SW480 (cell line): ENCODE measurements at places on chromosomes 11 and 22.
A peak's percentile ranks its signal among the peaks of the same experiment; 100 is the strongest.

GRCh38 chr11:117295438-117296137 is 4.4 kb downstream of the BACE1-AS start:
- DNase-seq, result no peak

- no peak for DNase-seq
Measured at GRCh38 chr11:126834573-126834972, 166.0 kb downstream of the KIRREL3 start.

DNA sequence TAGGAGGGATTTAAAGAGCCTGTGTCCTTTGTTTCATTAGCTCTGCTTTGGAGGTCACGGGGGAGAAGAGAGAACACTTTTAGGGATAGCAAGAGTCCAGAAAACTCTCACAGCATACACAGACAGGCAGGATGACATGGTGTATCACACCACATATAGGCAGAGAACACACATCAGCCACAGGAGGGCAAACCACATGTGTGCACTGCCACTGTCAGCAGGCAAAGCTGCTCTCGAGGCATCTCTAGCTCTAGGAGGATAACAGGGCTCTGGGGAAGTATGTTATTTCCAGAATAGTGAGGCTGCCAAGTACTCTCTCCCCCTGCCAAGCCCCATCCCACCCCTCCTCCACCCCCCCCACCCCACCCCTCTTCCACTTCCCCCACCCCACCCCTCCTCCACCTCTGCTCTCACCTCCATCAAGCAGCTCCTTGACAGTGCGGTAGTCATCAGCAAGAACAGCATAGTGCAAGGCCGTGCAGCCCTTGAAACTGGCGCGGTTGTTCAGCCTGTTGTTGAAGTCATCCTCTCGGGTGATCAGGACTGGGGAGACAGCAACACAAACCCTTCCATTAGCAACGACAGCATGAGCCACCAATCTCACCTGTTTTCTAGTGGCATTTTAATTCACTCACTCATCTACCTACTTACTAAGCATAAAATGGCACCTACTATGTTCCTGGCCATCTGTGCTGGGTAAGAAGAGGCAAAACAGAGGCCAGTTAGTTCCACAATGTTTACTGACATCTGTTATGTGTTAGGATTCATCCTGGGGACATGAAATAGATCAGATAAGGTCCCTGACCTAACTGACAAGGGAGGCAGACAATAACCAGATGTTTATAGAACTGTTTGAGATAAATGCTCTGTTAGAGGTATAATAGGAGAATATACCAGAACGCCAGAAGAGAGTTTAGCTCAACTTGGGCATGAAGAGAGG is 75.6 kb downstream of the CLPB start:
- no peak for DNase-seq

GRCh38 chr11:127018683-127019279 is 18.2 kb upstream of the KIRREL3 start:
- no peak for DNase-seq

DNA sequence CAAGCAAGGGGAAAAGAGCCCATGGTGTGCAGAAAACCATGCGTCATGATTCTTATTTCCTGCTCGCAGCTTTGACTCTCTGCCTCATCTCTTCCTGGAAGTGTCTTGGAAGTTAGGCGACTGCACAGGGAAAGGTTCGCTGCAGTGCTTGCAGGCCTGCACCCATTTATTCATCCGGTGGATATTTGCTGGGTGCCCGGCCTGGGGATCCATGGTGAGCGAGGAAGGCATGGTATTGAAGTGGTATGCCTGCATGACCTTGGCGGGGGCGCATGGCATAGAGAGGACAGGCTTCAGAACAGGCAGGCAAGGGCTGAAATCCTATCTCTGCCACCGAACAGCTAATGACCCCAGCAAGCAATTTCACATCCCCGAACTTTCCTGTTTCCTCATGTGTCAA is 40.6 kb downstream of the FAM83F start:
- no peak for DNase-seq

DNA sequence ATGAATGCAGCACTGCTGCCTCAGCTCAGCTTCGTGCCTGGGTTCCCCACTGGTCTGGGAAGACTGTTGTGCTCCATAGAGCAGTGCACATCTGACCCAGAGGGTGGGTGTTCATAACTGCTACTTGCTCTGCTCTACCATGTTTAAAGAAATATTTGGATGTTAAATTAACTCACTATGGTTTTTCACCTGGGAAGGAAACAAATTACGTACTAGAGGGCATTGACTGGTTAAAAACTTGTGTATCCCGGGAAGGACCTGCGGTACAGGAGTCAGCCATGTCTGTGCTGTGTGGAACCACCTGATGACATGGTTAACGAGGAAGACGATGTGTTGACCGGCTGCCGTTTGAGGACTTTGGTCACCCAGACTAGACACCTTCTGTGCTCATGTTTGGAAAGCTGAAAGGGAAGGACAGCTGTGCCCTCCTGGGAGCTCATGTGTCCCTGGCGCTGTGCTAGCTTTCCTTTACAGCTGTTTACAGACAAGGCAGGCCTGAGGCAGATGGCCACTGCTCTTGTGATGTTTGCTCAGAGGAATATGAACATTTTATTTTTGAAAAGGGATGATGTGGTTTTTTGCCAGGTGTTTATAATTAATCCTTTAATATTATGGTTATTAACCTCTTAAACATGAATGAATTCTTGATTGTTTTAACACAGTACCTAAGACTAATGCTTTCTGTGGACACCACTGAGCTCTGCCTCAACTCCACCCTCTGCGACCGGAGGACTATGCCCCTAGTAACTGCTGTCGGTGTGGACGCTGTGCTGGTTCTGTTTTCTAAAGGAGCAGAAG is 14.3 kb upstream of the AIFM3 start:
- DNase-seq, result no peak

DNA sequence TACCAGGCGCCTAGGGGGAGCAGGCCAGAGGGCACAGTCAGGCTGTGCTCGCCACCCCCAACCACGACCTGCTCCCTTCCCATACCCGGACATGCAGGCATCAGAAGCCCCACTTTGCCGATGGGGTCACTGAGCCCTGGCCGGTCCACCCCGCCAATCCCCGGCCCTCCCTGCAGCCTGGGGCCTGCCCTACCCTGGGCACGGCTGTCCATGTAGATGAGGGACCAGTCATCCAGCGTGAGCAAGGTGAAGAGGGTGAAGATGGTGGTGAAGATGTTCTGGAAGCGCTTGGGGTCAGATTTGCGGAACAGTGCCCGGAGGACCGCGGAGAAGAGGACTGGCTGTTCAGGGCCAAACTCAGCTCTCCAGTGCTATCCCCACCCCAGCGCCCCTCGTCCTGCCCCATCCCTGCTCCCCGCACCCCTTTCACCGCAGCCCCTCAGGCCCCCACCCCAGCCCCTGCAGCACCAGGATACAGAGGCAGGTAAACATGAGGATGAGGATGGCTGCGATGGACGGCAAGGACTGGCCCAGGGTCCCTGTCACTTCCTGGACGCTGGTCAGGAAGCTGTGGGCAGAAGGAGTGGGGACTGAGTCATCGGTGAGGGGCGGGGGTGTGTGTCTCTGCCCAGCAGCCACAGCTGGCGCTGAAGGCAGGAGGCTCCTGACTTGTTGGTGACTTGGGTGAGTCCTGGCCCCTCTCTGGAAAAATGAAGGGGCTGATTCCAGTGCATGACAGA is 5.5 kb downstream of the CATSPER1 start:
- DNase-seq, result peak; percentile 87
